ENCODE measurements at places on chromosomes 4 and X.
A peak's percentile ranks its signal among the peaks of the same experiment; 100 is the strongest.

DNA sequence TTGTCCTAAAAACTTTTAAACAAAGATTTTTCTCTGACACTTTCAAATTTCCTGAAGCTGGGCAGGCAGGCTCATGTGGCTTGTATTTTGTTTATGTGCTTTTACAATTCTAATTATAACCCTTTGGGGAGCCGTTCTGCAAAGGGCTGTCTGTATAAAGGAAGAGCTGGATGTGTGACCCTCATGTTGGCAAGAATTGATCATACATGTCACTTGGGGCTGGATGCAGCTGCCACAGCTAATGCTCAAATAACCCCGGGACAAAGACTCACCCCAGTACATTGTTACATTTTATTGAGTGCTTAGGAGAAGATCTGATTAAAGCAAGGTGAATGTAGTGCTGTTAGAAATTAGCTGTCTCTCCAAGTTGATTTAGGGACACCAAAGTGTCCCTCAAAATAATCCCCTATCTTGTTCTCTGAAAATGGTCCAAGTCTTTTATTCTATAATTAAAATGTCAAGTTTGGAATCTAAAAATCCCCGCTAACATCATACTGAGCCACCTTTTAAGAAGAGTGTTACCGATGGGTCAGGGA lies 13.0 kb upstream of the DAPP1 start:
- no peak for DNase-seq

GRCh38 chr4:45004326-45004725 lies 278.0 kb upstream of the GNPDA2 start:
- no peak for DNase-seq

- no peak for DNase-seq
Observed at GRCh38 chr4:61553557-61554125, 353.5 kb downstream of the ADGRL3 start.

DNA sequence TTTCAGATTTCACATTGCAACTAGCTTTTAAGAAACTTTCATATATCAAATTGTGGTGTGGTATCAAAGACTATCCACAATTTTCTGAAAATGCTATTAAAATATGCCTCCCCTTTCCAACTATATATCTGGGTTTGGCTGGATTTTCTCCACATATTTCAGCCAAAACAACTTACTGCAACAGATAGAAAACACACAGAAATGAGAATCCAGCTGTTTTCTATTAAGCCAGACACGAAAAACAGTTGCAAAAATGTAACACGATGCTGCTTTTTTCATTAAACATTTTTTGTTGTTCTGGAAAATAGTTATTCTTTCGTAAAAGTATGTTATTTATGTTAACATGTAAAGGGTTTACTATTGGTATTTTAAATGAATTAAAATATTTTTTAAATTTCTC lies 33.1 kb downstream of the DCTD start:
- peak; percentile 78 for DNase-seq

DNA sequence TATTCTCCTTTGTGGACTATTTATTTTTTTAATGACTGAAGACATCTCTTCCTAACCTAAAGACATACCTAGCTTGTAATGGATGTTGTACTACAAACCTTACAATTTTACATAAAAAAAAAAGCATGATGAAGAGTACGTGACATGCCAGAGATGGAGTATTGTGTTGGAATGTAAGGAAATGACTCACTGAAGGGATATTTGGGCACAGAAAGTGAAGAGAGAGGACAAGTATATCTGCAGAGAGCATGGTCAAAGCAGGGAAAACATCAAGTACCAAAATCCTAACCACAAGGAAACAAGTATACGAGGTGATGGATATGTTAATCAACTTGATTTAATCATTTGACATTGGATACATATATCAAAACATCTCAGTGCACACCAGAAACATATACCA lies 1051.4 kb upstream of the PRKX start:
- peak; percentile 5 for DNase-seq

GRCh38 chrX:128931071-128931470 lies 592.2 kb downstream of the SMARCA1 start:
- no peak for DNase-seq

GRCh38 chrX:15848576-15848975 lies 6.0 kb downstream of the AP1S2 start:
- DNase-seq, result peak; percentile 38

DNA sequence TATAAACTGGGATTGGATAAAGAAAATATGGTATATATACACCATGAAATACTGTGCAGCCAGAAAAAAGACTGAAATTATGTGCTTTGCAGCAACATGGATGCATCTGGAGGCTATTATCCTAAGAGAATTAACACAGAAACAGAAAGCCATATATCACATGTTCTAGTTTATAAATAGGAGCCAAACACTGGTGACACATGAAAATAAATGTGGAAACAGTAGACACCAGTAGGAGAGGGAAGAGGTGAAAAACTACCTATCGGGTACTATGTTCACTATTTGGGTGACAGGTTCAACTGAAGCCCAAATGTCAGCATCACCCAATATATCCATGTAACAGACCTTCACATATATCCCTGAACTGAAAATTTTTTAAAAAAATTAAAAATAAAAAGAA lies 725.1 kb downstream of the C4orf33 start:
- DNase-seq, result no peak

- no peak for DNase-seq
Observed at GRCh38 chrX:1582686-1583437, 8.5 kb upstream of the AKAP17A start.

All from fibroblast of gingiva (primary cell).